ENCODE measurements at places on chromosomes 13 and 19.
A peak's percentile ranks its signal among the peaks of the same experiment; 100 is the strongest.

- DNase-seq = no peak
These were observed 16.2 kb downstream of the CCDC97 start for GRCh38 chr19:41325947-41326706.

- DNase-seq = no peak
These were observed 29.5 kb downstream of the UPF1 start for GRCh38 chr19:18861235-18861634.

- DNase-seq = no peak
These were observed 1031.0 kb upstream of the PCDH9 start for GRCh38 chr13:68261105-68261504.

- no peak for DNase-seq
These were observed 501.8 kb downstream of the EFNB2 start for GRCh38 chr13:106033659-106034058.

- DNase-seq = peak; percentile 33
These were observed 13.8 kb upstream of the EHD2 start for GRCh38 chr19:47699360-47699917.

DNA sequence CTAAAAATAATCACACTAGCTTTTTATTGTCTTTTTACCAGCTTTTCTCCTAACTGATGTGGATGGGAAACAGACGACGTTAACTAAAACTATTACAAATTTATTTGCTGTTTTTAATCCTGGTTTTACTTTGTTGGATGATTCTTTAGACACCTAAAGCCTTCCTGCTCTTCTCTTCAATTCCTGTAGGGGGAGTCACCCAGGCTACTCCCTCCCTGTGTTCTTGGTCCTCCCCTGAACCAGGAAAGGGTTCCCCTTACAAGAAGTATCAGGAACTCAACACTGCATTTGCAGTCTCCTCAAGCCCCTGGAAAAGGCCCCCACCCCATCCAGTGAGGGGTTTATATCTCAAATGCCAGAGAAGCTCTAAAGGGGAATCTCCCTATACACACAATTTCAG is 206.1 kb downstream of the SUCLA2 start:
- no peak for DNase-seq

DNA sequence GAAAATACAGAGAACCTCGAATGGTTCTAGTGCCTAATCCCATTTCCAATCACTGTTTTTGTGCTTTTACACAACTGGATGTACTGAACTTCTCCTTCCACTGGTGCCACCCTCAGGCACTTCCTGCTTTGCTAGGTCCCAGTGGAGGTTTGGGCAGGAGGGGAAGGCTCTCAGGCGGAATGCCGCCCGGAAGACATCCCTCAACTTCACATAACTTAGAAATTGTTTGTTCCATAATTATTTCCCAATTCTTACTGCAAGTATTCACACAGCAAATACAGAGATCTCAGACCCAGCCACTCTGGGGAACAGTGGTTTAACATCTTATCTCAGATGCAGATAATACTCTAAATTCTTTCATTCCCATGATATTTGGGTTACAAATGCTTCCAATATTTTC is 195.7 kb upstream of the IPO5 start:
- DNase-seq = no peak

DNA sequence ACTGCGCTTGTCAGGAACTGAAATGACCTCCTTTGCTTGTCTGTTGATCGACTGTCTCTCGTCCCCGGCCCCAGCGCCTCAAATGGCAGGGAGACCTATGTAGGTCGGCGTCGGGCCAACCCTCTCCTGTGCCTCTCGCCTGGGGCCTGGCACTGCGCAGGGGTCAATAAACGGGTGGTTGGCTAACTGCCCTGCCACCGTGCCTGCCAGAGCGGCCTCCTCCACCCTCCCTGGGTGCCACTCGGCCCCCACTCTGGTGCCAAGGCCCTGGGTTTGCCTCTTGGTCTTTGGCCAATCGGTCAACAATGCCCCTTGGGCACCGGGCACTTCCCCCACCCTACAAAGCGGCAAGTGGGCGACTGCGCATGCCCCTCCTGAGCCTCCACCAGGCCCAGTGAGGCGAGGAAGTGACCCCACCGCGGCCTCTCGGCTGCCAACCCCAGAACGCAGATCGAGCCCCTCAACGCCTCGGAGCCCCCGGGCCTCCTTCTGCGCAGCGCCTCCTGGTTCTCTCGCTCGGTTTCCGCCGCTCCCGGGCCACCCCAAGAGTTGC is 1.1 kb downstream of the KEAP1 start:
- DNase-seq = no peak

- DNase-seq = no peak
These were observed 28.3 kb downstream of the CEBPA start for GRCh38 chr19:33273881-33274662.

DNA sequence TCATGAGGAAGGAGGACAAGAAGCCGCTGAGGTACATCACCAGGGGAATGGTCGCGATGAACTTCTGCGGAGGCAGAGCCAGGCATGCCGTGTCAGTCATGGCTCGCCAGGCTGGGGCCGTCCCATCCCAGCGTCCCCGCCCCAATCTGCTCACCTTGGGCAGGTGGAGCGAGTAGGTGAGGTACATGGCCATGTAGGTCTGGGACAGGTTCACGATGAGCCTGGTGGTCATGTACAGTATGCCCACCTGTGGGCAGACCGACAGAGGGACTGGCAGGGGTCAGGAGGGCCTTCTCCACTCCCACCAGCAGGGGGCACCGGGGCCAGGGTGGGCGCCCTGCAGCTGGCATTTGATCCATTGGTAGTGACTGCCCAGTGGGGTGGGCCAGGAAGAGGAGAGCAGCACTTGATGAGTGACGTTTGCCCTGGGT is 8.3 kb downstream of the TEKTIP1 start:
- DNase-seq = no peak

GRCh38 chr19:38245826-38246498 is 10.2 kb downstream of the PPP1R14A start:
- no peak for DNase-seq

GRCh38 chr13:91357613-91358386 is 10.3 kb downstream of the MIR17HG start:
- no peak for DNase-seq

- no peak for DNase-seq
These were observed 4.6 kb downstream of the VWA8 start for GRCh38 chr13:41956272-41956671.

- DNase-seq = no peak
These were observed 18.6 kb upstream of the POSTN start for GRCh38 chr13:37617173-37617572.

DNA sequence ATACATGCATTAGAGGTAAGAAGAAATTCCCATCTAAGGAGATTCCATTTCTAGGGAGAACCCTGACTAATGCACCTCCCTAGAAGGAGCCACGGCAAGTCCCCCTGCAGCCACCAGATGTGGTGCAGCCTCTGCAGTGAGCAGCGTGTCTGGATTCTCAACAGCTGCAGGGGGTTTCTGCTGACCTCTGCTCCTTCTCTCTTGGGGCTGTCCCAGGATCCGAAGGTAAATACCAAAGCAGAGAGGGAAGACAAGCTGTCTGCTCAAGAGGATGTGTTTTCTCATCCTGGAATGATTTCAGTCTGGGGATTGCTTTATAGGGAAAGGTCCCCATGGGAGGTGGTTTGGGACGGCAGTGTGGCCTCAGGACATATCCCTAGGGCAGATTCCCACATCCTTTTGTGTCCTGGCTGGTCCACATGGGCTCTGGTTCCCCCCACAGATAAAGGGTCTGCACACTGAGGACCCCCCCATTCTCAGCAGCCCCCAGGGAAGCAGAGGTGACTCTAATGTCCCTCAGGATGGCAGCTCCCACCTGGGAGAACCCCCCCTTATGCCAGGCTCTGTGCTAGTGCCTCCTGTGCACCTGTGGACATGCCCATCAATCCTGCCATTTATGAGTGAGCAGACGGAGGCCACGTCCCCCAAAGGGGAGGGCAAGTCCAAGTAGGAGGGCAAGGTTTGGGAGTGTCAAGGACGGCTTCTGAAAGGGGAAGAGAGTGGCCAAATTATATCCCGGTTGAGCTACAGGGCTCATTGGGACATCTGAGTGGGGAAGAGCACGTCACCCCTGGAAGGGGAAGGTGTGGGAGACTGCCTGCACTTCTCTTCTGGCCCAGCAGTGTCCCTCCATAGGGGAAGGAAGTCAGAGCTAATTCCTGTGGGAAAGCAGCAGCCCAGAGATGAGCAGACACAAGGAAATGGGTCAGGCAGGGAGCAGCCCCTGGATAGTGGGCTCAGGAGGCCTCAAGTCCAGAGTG is 10.2 kb upstream of the OR10H5 start:
- no peak for DNase-seq

- no peak for DNase-seq
These were observed 71.4 kb downstream of the SLC15A1 start for GRCh38 chr13:98681049-98681448.

DNA sequence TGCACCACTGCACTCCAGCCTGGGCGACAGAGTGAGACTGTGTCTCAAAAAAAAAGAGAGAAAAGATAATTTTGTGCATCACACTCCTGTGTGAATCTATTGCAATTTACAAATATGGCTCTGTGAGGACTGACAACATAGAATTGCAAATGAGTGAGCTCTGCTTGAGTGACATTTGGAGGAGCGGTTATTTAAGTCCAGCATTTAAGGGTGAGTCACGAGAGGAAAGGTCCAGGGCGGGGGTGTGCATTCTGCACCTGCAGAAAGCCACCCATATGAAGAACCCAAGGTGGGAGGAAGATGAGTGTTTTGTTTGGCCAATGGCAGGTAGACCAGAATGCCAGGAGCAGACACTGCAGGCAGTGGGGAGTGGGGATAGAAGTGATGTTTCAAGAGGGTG is 58.5 kb downstream of the DGKH start:
- DNase-seq = no peak

GRCh38 chr19:1427221-1427920 is 10.8 kb upstream of the RPS15 start:
- no peak for DNase-seq

DNA sequence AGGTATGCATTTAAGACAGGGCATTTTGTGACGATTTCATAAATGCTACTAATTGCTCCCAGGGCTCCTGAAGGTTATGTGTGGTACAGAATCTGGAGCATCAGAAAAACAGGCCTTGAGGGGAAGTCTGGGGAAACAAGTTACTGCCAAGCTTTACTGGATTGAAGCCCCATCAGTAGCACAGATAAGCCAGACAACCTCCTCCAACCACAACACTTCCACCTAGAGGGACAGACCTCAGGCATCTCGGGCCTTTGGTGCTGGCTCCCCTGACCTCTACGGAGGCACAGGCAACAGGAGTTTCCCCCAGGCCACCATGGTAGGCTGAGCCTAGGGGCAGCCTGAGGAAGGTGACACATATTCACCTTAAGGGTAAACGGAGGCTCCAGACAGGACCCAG is 54.1 kb downstream of the ABCC4 start:
- DNase-seq = no peak

GRCh38 chr13:30388406-30389283 is 33.6 kb upstream of the UBE2L5 start:
- DNase-seq = no peak

- no peak for DNase-seq
These were observed 11.0 kb upstream of the BBC3 start for GRCh38 chr19:47241919-47242577.

DNA sequence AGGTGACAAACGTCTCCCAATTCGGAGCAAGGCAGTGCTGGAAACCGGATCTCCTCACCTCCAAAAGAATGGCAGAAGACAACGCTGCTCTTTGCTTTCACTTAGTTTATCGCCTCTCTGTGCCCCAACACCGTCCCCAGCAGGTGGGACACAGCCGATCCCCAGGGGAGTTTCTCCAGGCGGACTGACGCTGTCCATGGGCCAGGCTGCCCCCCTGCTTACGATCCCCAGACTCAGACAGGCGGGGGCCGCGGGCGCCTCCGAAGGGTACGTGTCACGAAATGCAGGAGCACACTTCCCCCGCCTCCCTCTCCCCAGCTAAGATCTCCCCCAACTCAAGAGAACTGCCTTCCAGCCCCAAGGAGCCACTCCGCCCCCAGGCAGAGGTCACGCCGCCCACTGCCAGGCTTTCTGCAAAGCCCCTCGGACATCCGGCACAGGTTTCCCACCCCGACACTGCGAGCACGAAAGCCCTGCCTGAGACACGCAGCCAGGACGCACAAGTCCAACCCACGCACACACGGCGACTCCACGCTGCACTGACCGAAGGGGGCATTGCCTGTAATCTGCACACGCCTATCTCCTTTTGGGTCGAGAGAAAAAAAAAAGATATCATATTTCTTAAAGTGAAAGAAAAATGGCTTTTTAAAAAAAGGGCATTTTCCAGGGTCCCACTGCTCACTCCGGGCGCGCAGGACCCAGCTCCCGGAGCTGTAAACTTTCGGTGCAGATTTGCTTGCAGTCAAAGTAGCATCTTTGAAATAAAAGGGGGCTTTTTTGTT is 2.0 kb downstream of the SPRY2 start:
- no peak for DNase-seq

DNA sequence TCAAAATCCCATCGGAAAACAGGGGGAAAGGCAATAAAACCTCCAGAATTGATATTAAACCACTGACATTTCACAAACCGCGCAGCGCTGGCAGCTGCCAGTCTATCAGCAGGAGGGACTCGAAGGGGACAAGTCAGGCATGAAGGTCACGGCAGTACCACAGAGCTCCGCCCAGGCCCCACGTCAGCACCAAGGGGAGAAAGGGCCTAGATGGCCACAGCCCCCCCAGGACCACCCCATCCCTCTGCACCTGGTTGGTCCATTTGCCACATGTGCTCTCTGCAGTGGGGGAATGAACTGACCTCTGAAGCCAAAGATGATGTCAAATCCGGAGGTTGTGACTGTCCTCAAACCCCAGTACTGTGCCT is 9.5 kb upstream of the VSTM2B start:
- DNase-seq = no peak

DNA sequence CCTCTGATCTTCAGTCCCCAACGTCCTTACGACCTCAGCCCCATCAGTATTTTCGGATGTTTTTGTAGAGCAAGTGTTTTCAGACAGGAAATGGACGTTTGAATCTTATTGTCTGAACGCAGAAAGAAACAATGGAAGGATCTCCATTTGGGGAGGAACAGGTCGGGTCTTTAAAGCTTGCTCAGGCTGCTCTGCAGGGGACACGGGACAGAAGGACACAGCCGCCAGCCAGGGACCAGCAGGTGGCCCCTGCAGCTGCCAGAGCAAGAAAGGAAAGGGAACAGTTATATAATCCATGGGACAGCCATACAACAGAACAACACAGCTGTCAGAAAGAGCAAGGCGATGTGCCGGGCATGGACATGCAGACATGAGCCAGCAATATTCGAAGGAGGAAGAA is 18.5 kb upstream of the IGLON5 start:
- no peak for DNase-seq

GRCh38 chr13:113823771-113824170 is 40.1 kb downstream of the GAS6 start:
- no peak for DNase-seq
